ENCODE measurements at places on chromosomes 6 and 20.

DNA sequence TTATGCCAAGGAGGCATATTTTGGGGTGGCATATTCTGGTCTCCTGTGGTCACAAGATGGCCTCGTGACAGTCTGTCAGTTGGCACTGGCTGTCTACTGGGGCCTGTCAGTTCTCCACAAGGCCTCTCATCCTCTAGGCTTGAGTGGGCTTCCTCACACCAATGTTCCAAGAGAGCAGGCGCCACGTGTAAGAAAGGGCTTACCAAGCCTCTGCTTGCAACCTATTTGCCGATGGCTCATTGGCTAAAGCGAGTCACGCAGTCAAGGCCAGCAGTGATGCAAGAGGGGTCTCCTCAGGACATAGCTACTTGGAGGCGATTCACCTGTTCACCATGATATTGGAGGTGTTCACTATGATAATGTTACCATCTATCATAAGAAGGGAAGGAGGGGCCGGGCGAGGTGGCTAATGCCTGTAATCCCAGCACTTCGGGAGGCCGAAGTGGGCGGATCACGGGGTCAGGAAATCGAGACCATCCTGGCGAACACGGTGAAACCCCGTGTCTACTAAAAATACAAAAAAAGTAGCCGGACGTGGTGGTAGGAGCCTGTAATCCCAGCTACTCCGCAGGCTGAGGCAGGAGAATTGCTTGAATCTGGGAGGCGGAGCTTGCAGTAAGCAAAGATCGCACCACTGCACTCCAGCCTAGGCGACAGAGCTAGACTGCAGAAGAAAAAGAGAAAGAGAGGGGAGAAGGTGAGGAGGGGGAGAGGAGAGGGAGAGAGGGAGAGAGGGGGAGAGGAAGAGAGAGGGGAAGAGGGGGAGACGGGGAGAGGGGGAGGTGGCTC is 35.3 kb downstream of the C6orf52 start:
- no peak for DNase-seq

DNA sequence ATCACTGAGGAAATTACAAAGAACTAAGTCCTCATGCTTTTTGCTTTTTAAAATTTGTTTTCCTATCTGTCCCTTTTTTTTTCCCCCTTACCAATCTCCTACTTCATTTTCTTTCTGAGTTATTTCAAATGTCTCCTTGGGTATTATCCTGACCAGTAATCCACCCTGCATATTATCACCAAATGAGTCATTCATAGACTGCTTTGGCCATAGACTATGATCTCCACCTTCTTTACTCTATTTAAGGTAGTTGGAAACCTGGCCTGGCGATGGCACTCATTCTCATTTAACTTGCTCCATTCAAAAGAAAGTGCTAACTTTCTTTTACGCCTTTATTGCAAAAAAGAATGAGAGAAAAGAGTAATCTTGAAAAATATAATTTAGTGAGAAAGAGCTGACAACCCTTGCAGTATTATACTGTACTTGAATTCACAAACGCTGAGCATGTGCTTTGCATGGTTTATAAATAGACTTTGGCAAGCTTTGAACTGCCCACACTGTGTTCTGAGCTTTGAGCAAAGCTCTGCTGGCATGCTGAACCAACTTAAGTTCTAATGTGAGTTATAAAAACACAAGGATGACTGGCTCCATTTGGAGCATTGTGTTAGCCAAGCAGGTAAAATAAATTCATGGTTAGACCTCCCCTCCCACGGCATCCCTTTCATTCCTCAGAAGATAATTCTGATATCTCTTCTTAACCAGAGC is 198.9 kb downstream of the NKAIN2 start:
- no peak for DNase-seq

DNA sequence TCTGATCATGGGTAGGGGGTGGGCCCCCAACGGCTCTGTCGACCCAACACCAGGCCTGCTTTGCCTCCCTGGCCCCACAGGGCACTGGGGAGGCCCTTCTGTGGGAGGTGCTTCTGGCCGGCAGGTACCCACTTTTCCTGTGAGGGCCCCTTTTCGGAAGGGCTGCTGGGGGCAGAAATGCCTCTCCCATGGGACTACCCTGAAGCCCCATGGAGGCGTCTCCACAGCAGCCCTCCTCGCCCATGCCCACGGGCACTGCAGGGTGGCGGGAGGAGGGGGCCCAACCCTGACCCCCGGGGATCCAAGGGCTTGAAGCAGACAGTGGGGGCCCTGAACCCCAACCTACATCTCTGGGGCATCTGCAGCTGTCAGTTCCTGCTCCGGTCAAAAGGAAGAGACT is 2.3 kb downstream of the BIRC7 start:
- no peak for DNase-seq

DNA sequence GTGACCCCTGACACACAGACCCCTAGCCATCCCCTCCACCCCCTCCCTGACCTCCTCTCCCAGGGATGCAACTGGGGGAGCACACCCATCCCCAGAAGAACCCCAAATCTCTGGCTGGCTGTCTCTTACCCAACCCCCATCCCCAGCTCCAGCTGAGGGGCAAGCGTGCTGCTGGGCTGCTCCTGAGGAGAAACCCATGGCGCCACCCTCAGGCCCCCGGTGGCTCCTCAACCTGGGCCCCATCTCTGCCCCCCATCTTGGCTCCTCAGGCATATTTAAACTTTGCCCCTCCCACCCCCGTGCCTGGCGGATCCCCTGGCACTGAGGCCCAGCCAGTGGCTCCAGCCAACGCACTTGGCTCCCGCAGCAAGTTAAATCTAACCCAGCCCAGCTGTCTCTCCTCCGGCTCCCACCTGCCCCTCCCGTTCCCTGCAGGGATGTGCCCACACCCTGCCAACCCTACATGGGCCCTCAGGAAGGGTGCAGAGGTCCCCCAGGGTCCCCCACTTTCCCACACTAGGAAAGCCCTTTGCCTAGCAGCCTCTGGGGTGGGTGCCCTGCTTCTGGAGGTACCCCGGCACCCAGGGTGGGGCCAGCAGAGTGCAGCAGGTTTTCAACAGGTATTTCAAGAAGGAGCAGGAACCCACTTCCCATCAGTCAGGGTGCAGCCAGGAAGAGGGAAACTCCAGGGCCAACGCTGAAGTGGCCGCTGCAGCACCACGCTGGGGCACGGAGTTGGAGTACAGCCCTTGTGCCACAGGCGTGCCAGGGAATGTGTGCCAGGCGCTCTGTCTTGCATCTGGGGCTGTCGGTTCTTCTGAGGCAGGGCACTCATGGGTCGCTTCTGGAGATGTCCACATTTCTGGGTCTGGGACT is 5.3 kb upstream of the OSBPL2 start:
- DNase-seq, result no peak

DNA sequence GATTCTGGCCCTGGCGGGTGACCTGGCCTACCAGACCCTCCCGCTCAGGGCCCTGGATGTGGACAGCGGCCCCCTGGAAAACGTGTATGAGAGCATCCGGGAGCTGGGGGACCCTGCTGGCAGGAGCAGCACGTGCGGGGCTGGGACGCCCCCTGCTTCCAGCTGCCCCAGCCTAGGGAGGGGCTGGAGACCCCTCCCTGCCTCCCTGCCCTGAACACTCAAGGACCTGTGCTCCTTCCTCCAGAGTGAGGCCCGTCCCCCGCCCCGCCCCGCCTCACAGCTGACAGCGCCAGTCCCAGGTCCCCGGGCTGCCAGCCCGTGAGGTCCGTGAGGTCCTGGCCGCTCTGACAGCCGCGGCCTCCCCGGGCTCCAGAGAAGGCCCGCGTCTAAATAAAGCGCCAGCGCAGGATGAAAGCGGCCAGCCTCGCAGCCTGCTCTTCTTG is 868 bp upstream of the SLC2A4RG start:
- no peak for DNase-seq

DNA sequence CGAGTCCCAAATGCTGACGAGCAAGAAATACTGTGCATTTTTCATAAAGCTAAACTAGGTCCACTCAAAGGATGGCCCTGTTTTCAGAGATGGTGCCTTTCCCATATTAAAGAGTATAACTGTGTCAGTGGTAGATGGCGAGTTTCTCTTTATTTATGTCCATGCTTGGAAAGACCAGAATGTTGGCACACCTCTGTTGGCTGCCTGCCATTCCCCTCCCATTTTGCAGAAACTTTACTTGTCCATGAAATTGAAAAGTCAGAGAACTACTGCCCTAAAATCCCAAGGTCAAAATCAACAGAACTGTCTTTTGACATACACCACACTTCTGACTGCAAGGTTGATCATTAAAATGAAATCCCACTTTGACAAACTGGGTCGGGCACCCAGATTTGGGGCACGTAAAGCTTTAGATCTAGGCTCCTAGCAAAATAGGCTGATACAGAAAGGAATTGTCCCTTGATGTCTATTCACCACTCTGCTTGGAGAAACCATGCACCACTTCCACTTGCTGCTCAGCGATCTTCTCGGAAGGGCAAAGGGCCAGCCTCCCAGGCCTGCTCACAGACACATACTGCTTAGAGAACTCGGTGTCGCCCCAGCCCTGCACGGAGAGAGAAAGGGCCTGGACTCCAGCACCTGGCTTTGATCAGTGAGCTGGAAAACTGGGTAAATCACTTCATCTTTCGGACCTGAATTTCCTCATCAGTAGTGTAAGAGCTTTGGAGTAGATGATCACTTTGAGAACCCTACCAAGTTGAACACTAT is 130.0 kb downstream of the AGPAT4 start:
- DNase-seq, result no peak

DNA sequence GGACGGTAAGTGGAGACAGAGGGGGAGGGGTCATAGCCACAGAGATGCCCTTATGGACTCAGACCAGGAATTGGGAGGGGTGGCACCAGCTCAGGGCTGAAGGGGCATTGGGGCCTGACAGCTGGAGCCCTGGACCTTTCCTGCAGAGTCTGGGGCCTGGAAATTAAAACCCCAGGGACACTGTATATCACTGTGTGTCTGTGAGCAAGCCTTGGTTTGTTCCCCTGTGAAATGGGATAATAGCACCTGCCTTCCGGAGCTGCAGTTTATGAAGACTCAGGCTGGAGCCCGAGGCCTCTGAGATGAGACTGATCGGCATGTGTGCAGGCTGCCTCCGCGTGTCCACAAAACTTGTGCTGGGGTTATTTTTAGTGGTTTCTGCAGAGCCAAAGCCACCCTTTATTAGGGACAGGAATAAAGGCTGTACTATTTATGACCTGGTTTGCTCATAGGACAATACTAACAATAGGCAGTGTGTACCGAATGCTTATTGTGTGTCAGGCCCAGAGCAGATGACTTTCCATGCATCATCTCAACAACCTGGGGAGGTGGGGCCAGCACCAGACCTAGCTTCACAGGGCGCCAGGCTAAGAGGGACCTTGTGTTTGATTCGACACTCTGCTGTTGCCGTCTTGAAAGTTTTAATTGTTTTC is 22.6 kb downstream of the MYH7B start:
- DNase-seq, result no peak

Data from posterior vena cava (tissue), 2 donors.